ENCODE measurements at places on chromosomes 3 and 15.

- DNase-seq = no peak
Measured at GRCh38 chr3:100482176-100482575, 10.2 kb upstream of the TMEM45A start.

GRCh38 chr3:149468504-149469212, 5.8 kb upstream of the TM4SF4 start:
- no peak for DNase-seq

GRCh38 chr3:12984023-12984823, 89.0 kb downstream of the IQSEC1 start:
- no peak for DNase-seq

- no peak for DNase-seq
Measured at GRCh38 chr3:25665315-25666280, 891 bp upstream of the TOP2B start.

DNA sequence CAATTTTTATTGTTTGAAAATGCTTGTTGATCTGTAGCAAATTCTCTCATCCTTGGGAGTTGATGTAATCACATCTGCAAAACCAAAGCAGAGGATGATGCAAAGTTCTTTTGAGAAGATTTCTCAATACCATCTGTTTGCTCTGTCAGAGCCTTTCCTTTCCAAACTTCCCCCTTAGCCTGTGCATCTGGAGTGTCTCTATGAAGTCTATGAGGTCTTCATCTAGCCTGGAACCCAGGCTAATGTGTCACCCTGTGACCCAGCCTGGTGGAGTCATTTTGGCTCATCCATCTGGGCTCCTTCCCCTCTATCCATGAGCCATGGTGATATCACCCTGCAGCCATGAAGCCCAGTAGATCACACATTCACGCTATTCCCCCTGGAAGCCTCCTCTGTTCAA, 123.2 kb upstream of the SLC7A14 start:
- no peak for DNase-seq

GRCh38 chr3:42179110-42179725, 86.8 kb downstream of the CCK start:
- DNase-seq = no peak

- DNase-seq = no peak
Measured at GRCh38 chr3:195580744-195581443, 2.8 kb downstream of the APOD start.

GRCh38 chr3:32778389-32778788, 39.4 kb upstream of the TRIM71 start:
- no peak for DNase-seq

DNA sequence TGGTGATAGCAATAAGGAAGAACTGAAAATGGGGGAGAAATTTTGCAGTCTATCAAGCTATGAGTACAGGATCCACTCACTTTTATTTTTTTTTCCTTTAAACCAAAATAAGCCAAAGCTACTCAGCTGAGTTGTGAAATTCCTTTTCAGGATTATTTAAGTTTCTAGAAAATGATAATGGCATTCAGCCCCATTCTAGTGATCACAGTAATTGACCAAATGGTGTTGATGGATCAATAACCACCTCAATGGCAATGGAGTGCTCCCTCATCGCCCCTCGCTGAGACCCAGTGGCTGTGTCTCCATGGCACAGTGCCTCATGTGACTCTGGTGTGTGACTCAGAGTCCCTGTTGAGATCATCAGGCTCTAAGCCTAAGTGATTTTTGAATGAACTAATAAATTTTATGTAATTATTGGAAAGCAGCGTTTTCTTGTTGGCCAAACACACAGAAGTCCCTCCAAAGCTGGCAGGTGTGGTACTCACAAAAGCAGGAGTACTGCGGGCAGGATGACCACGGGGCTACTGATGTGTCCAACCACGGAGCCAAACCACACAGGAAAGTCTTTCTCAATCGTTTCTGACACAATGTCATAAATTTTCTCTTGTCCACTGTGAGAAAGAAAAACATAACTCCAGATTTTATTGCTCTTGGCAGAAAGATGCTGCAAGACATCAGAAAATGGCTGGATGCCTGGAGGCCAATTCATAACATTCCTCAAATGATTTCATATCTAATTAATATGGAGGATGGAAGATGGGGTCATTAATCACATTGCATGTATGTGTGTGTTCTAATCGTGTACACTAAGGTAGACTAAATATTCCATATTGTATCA, 14.4 kb upstream of the STARD5 start:
- DNase-seq = no peak

DNA sequence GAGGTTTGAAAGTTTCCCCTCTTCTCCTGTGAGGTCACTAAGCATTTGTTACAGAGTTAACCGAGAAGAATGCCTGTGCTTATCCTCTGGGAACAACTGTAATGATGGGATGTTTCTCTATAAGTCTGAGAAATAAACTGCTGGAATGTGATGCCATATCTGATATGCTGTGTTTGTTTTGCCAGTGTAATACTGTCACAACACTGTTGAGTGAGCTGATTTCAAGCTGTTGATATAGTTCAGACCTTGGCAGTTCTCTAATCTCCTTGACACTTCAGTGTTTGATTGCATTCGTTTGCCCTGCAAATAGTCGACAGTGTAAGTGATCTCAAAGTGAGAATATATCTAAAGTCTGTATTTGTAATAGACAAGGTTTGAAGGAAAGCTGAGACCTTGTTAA, 73.3 kb downstream of the PTPRG start:
- DNase-seq = no peak

- DNase-seq = no peak
Measured at GRCh38 chr3:112126511-112126911, 6.5 kb downstream of the GCSAM start.

- no peak for DNase-seq
Measured at GRCh38 chr15:87268675-87269074, 987.9 kb downstream of the NTRK3 start.

GRCh38 chr3:1462856-1463450, 370.1 kb downstream of the CNTN6 start:
- no peak for DNase-seq

- no peak for DNase-seq
Measured at GRCh38 chr15:50181969-50182218, at the start of gene SLC27A2. Gene SLC27A2 (plus strand): TSS chr15:50182196. CDS start chr15:50182428, 232 bp downstream.

DNA sequence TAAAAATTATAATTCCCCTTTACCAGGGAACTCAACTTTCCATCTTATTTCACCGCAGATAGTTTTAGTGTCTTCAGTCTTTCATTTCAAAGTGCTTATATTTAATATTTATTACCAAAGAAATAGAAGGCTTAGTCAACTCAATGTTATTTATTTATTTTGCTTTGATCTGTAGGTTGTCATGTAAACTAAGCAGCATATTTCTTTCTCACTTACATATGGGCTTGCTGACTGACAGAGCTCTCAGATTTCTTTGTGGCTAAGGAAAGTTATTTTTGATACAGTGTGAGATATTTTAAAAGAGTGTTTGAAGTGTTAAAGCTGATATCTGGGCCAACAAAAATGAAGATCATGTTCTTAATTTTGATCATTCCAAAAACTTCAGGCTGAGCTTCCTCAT, 331.4 kb downstream of the ROBO1 start:
- no peak for DNase-seq

GRCh38 chr3:134839422-134839821, 44.4 kb downstream of the EPHB1 start:
- DNase-seq = no peak

DNA sequence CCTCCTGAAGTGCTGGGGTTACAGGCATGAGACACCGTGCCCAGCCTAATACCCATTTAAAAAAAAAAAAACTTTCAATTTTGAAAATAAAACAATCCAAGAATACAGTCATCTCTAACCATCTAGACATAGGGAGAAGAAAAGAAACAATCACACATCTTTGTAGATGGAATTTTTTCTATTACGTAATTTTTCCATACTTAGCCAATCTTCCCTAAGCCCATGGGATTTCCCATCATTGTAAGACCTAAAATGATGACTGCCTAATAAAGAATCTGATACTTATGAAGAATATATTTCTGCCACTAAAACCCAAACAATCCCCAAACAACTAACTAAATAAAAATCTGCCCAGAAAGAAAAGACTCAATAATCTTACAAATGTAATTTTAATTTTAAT, 88.7 kb downstream of the CBLB start:
- DNase-seq = no peak

DNA sequence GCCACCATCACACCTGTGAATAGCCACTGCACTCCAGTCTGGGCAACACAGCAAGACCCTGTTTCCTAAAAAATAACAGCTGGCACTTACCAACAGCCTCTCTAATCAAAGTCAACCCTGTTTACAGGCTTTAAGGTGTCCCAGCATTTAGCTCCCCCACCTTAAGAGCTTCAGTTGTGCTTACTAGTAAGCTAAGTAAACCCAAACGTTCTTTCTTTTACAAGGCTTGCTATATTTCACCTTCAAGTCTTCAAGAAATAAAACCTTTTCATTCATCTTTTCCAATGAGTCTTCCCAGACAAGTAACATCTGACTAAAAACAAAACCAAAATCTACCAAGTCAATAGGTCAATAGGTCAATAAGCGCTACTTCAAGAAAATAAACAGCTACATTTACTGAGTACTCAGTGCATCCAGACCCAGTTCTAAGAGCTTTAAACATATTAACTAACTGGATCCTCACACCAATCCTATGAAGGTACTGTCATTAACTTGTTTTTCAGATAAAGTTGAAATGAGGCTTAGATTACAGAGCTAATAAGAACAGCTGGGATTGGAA, 62.4 kb downstream of the PBRM1 start:
- DNase-seq = no peak

DNA sequence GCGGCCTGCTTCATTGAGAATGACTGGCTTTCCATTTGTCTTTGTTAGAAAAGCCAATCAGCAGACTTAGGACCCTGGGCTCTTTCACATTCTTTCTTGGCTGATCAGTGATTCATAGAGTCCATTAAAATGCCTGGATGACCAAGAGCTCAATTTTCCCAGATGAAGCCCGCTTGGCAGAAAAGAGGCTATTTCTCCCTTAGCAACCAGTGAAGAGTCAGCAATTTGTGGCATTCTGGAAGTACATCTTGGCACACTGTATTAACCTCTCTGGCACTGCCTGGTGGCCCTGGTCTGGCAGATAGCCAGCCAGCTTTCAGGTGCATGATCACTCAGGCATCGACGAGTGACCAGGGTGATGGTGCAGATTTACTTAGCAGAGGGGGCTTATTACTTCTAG, 145.7 kb upstream of the PLAAT1 start:
- no peak for DNase-seq

DNA sequence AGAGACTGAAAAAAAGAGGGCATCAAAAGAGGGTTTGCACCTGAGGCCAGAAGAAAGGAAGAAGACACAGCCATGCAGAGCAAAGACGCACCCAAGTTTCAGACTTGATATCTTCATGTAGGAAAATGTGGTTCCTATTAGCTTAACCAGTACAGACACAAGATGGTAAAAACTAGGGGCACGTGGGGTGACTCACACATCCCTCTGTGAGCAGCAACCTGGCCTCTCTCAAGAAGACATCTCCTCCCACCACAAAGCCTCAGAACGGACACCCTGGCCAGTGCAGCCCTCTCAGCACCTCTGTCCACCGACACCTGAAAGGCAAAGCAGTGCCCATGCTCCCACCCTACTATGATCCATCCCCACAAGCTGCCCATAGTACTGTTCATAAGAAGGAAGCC, 33.3 kb downstream of the GLB1 start:
- peak; percentile 40 for DNase-seq

DNA sequence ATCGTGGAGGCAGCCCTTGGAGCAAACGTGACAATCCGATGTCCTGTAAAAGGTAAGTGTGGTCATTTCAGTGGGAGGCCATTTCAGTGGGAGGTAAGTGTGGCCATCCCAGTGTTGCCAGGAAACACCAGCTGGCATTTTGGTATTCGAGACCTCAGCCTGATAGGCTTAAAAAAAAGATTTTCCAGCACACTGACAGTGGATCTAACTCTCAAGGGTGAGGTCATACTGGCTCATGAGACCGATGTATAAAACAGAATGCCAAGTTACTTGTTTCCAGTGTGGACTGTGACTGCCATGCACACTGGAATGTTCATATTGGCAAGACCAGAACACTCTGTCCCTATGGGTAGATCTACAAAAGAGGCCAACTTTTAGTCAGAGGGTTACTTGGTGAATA, 244.4 kb upstream of the GOLGA6L4 start:
- DNase-seq = no peak

DNA sequence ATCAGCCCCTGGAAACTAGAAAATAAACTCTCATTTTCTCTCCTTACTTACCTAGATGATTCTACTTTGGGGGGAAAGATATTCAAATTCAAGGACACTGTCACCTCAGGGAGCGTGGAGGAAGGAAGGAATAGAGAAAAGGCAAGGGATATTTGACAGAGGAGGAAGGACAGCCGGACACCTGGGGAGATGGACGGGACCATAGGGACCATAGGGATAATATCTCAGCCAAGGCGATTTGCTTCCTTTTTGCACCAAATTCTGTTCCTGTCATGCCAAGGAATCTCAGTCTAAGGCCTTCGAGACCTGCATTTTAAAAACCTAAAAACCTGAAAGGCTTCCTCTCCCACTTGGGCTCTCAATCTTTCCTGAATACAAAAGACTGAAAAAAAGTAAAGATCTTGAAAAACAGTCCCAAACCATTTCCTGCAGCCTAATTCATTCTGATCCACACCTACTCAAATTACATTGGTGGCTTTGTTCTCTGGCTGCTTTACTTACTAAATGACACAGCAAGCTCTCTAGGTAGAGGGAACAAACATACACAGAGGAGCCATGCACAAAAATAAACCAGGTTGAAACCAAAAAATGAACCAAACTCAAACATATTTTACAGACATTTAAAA, 73.9 kb upstream of the SLC24A5 start:
- no peak for DNase-seq

DNA sequence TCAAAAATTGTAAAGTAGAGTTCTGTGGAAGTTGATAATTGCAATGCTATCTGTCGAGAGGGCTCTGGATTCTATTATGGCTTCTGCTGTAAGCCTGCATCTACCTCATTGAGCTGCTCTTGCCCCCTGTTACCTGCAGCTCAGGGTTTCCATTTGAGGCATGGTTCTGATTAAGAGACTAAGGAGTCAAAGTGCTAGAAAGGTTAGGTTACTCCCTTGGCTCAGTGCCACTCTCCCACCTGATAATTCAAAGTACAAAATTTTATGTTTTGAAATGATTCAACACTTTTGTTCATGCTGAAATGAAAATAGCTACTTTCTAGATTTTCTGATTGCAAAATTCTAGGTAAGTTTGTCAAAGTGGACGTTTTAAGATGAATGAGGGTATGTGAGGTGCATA, 220.5 kb upstream of the SATB1 start:
- no peak for DNase-seq

- no peak for DNase-seq
Measured at GRCh38 chr3:183378951-183379350, 49.5 kb downstream of the MCF2L2 start.

DNA sequence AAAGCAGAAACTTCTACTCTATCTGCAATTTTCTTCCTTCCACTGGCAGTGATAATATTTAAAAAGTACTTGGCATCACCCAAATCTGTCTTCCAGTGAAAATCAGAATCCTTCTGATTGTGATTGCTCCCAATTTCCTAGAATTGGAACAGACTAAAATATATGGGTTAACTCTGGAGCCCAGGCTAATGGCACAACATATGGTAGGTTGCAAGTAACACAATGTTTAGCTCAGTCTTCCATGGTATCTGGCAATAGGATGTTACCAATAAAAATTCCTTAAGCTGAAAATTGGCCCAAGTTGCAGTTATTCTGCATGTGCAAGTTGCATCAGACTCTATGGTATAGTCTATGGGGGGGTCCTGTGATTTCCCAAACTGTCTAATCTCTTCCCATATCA, 273.5 kb upstream of the ADAMTS9 start:
- no peak for DNase-seq

- no peak for DNase-seq
Measured at GRCh38 chr3:138972941-138973340, 25.9 kb downstream of the FOXL2NB start.

- DNase-seq = no peak
Measured at GRCh38 chr15:50252556-50252955, 13.0 kb downstream of the HDC start.

- no peak for DNase-seq
Measured at GRCh38 chr3:119018690-119019463, 15.8 kb downstream of the IGSF11 start.
